ENCODE measurements at places on chromosomes 2 and 18. TPM values are rescaled to one million over a fixed set of nuclear protein-coding genes. Genes with fewer than 3 reads are reported as not detected.

Gene DSG3
- 1.4 TPM for total RNA-seq

Gene PHLPP1
- 6.9 TPM for total RNA-seq

Gene ZC3H8
- 8.0 TPM for total RNA-seq

Gene MALL
- total RNA-seq, result 4.4 TPM

Gene ELOA2
- not detected for total RNA-seq

Gene ALKAL2
- total RNA-seq, result not detected

Gene NRBP1
- total RNA-seq, result 151 TPM

Gene LBH
- total RNA-seq, result 272 TPM

Gene ANKRD62
- total RNA-seq, result not detected

Gene ABCB6
- total RNA-seq, result 28.2 TPM

Gene ASB18
- under 0.01 TPM for total RNA-seq

Gene CD226
- total RNA-seq, result 0.36 TPM

Gene SOX11
- 0.59 TPM for total RNA-seq

Gene GCG
- total RNA-seq, result not detected

Gene DOCK10
- total RNA-seq, result 38.3 TPM

Gene IL36A
- total RNA-seq, result not detected

Gene MEP1B
- total RNA-seq, result not detected

Measured in osteoblast (primary cell).